Aorta (tissue), 5 donors: ENCODE measurements at places on chromosomes 6 and 20. TPM values are rescaled to one million over a fixed set of nuclear protein-coding genes. Genes with fewer than 3 reads are reported as not detected.

The MED20 gene
- polyA plus RNA-seq: 6.1 TPM

The TNFRSF6B gene
- polyA plus RNA-seq: 73.9 TPM

The SRMS gene
- not detected for polyA plus RNA-seq

The C20orf144 gene
- polyA plus RNA-seq: 0.31 TPM

The ID4 gene
- 58.6 TPM for polyA plus RNA-seq

The HLA-DQA2 gene
- not detected for polyA plus RNA-seq

The TCF21 gene
- 0.63 TPM for polyA plus RNA-seq

The PCSK2 gene
- polyA plus RNA-seq: not detected

The IYD gene
- 1.6 TPM for polyA plus RNA-seq

The TMEM151B gene
- polyA plus RNA-seq: not detected

The PHF1 gene
- polyA plus RNA-seq: 218 TPM

The HCRTR2 gene
- polyA plus RNA-seq: not detected

The MUC21 gene
- polyA plus RNA-seq: 0.20 TPM

The GLYATL3 gene
- polyA plus RNA-seq: not detected

The CD93 gene
- polyA plus RNA-seq: 8.4 TPM

The TRIM31 gene
- 13.8 TPM for polyA plus RNA-seq

The ZMYND8 gene
- polyA plus RNA-seq: 9.1 TPM

The IMPG1 gene
- 0.03 TPM for polyA plus RNA-seq

The SH3BGRL2 gene
- polyA plus RNA-seq: 18.2 TPM

The ZNF133 gene
- polyA plus RNA-seq: 31.4 TPM
